ENCODE measurements at places on chromosomes 2 and 18.

DNA sequence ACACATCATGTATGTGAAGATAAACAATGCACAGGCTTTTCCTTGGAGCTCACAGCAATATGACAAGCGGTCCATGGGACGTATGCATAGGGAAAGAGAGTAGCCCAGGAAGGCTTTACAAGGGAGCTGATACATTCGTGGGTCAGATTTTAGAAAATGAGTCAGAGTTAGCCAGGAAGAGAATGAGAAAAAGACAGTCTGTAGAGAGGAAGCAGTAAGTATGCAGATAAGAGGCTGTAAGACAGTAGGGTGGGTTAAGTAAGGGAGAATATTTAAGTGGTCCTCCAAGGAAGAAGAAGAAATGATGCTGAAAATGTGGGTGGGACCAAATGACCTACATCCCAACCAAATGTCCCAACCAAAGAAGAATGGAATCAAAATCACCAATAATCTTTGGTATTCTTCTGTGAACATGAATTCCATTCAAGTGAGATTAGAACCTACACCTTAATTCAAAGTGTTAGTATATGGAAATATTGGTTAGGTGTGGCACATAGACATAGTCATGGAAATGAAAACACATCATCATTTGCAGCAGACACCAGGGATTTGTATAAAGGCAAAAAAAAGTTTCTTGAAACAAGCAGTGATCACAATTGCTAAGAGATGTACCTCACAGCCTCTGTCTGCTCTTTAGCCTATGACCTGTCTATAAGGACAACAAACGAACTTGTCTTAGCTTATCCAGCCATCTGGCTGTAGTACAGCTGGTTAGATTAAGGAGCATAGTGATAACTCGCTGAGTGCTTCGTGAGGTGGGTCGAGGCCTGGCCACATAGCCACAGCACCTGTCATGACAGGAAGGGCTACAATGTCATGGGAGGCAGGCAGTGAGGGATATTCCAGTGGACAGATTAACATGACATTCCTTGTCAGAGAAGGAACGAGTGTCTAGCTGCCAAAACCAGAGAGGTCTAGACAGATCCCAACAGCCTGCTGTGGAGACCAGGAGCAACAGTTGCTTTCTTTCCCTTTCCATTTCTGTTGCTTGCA is 133.6 kb downstream of the ALK start:
- DNase-seq, result no peak

DNA sequence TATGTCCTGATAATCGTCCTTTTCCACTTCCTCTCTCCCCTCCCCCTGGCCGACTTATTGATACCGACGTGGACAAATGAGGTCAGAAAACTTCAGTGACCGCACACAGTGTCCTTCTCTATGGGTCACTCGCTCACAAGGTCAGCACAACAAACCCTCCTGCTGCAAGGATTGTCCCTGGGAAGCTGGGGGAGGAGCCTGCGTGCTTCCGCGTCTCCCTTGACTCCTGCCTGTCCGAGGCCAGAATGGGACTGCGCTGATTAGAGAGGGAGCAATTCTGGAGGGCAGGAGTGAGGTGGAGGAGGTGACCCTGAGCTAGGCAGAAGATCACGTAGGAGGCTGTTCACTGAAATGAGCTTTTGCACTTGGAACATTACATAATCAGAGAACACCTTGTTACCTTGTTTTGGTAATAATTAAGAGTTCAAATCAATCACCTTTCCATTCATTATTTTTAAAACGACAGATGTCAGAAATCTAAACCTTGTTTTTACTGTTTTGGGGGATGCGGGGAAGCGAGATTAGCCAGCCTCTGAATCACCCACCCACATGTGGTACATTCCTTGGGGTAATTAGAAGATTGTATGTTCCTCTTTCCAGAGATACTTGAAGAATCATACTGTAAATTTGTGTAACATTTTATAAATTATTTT is 70.6 kb downstream of the CTAGE1 start:
- no peak for DNase-seq

- no peak for DNase-seq
Measured at GRCh38 chr2:188382107-188382506, 90.4 kb downstream of the GULP1 start.

DNA sequence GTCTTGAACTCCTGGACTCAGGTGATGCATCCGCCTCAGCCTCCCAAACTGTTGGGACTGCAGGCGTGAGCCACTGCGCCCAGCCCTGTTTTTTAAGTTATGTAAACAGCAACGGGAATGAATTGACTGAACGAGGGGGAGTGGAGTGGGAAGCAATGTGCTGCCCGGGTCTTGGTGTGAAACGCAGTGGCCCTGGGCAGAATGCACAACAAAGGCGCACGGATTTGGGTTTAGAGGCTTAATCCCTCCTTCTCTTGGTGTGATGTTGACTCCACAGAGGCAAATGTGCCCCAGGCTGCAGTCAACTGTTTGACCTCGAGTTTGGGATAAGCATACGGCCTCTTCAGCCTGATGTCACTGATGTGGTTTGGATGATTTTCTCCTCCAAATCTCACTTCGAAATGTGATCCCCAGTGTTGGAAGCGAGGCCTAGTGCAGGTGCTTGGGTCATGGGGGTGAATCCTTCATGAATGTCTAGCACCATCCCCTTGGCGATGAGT is 97.4 kb downstream of the AGAP1 start:
- no peak for DNase-seq

DNA sequence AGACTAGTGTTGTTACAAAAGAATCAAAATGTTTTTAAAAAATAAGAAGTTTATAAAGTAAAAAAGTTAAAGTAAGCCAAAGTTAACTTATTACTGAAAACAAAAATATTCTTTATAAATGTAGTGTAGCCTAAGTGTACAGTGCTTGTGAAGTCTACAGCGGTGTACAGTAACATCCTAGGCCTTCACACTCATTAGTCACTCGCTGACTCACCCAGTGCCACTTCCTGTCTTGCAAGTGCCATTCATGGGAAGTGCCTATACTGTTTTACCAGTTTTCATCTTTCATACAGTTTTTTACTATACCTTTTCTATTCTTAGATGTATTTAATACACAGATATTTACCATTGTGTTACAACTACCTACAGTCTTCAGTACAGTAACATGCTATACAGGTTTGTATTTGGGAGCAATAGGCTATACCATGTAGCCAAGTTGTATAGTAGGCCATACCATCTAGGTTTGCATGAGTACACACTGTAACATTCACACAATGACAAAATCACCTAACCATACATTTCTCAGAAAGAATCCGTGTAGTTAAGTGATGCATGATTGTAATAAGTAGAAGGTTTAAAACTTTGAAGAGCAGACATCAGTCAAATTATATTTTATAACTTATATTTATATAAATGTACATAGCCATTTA is 13.4 kb downstream of the SERPINB7 start:
- peak; percentile 86 for DNase-seq

DNA sequence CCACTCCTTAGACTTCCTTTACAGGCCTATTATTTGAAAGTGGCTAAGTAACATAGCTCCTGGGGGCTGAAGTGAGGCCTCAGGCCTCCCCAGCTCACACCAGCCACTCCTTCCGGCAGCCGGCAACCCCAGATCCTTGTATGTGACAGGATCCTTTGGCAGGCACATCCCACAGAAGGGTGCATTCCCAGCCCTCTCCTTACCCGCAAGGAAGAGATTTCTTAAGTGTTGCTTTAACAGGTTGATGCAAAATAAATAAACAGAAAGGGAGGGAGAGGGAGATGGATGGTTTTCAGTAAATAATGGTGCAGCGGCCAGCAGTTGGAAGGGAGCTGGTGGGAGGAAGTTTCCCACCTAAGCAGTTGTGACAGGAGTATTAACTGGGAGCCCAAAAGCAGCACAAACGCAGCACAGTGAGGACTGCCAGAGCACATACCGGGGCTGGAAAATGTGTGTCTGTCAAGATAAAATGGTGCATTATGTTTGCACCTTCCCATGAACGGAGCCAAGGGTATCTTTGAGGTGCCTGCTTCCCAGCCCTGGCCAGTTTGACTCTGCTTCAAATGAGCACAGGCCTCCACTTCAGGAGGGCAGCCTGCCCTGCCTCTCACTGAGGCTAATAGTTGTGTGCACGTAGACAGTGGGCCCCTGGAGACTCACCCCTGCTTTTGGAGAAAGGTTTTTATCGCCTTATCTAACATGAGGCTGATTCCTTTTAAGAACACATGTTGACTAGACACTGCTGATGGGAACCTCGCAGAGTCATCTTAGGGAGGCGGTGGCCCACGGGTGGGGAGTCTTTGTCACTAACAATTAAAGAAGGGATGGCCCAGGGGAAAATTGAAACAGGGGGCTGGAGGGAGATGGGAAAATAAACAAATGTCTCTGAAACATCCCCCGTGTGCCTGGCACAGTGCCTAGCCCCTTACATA is 32.8 kb downstream of the NRP2 start:
- no peak for DNase-seq

DNA sequence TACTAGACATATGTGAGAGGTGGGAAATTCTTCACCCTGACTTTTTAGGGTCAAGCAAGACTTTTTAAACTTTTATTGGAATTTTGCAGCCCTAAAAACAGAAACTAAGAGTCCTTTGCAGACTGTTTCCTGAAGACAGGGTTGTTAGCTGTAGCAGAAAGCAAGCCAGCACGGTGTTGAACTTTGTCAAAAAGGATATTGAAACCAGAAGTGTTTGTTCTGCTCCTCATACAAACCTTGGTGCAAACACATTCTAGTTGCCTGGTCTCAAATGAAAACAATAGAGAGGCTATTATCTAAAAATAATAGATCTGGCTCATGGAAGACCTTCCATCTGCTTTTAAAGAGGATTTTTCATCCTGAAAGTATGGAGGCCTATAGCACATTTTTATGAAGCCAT is 65.8 kb upstream of the IGFBP5 start:
- DNase-seq, result peak; percentile 32

DNA sequence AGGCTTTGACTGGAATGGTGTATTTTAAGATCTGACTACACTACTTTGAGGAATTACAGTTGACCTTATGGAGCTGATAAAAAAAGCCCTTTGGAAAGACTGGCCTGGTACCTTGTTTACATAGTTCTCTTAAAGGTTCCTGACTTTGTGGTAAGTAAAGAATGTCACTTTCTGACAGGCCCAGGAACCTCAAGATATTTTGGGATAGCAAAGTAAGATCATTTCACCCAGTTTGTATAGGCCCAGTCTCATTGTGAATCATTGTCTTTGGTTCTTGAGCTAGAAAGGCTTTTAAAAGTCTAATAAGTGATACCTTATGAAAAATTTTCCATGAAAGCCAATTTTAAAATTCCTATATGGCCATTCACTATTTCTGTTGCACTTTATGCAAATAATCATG is 316.3 kb upstream of the LRRTM4 start:
- DNase-seq, result no peak

- no peak for DNase-seq
Measured at GRCh38 chr2:46325182-46325928, 28.1 kb downstream of the EPAS1 start.

DNA sequence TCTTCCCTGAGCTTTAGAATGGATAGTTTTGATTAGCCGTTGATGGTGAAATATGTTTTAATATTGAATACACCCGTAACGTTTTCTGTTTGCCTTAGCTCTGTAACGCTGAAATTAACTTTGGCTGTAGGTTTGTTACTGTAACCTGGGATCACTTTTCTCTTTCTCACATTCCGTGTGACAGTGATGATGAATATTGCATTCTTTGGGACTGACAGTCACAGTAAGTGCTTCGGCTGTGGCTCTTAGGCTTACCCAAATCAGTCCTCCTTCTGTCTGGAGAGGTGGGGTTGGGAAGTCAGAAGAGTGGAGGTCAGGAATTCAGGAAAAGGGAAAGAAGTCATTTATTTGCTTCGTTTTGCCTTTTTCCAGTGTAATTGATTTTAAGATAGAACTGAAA is 18.0 kb downstream of the RMC1 start:
- no peak for DNase-seq

DNA sequence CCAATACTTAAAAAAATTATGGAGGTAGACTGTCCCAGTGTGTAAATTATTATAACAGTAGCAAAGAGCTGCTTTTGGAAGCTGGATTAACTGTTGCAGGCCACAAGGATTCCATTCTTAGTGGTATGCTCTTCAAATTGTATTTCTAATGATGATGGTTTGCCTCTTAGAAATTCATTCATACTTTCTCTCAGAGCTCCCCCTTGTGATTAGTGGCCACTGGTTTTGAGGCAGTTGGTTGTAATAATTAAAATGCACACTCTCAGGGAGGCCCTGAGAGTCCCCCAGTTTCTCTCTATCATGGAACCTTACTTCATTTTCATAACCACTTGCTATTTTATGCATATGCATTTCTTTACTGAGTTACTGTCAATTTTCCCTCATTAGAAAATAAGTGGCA is 122.5 kb downstream of the PLA2R1 start:
- peak; percentile 62 for DNase-seq

- no peak for DNase-seq
Measured at GRCh38 chr2:74695663-74696062, 41.6 kb downstream of the SEMA4F start.

GRCh38 chr18:41940506-41941215 is 14.4 kb upstream of the PIK3C3 start:
- no peak for DNase-seq

All from MV-4-11 (cell line).